ENCODE measurements at places on chromosomes 5 and 9.

GRCh38 chr5:90557391-90557790, 1.2 kb upstream of the ADGRV1 start:
- no peak for DNase-seq

DNA sequence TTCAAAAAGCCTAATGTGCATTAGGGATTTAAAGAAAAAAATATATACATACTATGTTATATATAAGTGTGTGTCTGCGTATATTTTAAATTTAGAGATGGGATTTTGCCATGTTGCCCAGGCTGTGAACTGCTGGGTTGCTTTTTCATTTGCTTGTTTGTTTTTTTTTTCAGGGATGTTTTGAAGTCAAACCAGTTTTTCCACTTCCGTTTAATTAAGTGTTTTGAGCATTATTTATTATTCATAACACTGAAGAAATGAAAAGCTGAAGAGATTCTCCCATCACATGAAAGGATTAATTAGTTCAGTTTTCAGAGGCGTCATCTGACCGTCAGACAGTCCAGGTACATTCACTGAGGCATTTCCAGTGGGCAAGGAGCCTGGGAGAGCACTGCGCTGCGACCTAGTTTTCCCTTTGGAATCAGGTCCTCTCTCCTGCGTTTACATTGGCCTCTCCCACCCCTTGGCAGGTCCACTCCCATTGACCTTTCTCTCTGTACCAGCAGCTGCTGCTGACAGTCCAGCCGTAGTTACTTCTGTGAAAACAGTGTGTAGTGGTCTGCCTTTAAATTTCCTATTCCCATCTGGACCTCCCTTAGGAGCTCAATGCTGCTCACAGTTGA, 26.0 kb downstream of the ARRDC3 start:
- DNase-seq = no peak

GRCh38 chr9:96027251-96028131, 152.0 kb downstream of the ERCC6L2 start:
- no peak for DNase-seq

- DNase-seq = no peak
Measured at GRCh38 chr9:106023455-106023854, 329.1 kb downstream of the TMEM38B start.

- DNase-seq = no peak
Measured at GRCh38 chr5:142870532-142871362, 100.6 kb downstream of the ARHGAP26 start.

DNA sequence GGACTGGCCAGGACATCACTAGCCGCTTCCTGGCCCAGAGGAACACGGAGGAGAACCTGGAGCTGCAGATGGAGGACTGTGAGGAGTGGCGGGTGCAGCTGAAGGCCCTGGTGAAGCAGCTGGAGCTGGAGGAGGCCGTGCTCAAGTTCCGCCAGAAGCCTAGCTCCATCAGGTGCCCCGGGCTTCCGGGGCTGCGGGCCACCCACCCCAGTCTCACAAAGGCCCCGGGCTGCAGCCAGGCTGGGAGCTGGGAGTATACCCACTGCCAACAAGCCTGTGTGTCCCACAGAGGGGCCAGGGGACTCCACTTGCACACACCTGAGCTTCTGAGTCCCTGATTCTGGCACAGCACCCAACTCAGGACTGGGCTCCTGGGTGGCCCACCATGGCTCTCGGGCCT, 1.7 kb upstream of the RABL6 start:
- DNase-seq = peak; percentile 25

GRCh38 chr5:93831449-93831848, 90.0 kb upstream of the POU5F2 start:
- no peak for DNase-seq

- no peak for DNase-seq
Measured at GRCh38 chr5:131413605-131414559, 150.0 kb downstream of the CDC42SE2 start.

- DNase-seq = no peak
Measured at GRCh38 chr5:135458921-135459331, 6.8 kb upstream of the TIFAB start.

DNA sequence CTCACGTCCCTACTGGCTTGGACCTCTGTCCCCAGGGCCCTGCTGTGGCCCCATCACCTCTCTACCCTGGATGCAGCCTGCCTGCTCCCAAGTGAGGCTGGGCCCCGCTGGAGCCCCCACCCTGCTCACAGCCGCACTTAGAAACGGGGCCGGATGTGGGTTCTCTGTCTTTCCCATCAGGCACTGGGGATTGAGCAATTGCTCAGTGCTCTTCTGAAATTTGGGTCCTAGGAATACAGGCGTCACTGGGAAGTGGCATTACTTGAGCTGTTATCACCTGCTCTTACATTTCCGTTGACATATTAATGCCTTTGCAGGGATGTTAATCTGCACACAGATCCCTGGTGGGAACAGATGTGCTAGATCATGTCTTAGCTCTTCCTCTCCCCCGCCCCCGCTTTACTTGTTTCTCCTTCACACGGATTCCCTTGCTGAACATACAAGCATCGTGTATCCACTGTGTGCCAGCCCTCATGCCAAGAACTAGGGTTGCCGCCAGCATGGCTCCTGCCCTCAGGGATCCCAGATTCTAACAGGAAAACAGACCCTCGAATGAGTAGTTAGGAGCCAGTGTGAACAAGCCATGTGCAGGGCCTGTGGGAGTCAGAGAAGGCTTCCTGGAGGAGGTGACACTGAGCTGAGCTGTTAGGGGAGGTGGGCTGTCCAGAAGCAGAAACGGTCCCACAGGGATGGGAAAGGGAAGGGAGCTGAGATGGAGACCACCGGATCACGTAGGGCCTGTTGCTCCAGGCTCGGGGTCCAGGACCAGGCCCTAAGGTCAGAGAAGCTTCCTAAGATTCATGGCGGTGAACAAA, 65.1 kb downstream of the NEK6 start:
- DNase-seq = no peak

- DNase-seq = no peak
Measured at GRCh38 chr5:19266791-19267190, 721.2 kb downstream of the CDH18 start.

GRCh38 chr5:139705655-139706587, 57.8 kb downstream of the CXXC5 start:
- no peak for DNase-seq

DNA sequence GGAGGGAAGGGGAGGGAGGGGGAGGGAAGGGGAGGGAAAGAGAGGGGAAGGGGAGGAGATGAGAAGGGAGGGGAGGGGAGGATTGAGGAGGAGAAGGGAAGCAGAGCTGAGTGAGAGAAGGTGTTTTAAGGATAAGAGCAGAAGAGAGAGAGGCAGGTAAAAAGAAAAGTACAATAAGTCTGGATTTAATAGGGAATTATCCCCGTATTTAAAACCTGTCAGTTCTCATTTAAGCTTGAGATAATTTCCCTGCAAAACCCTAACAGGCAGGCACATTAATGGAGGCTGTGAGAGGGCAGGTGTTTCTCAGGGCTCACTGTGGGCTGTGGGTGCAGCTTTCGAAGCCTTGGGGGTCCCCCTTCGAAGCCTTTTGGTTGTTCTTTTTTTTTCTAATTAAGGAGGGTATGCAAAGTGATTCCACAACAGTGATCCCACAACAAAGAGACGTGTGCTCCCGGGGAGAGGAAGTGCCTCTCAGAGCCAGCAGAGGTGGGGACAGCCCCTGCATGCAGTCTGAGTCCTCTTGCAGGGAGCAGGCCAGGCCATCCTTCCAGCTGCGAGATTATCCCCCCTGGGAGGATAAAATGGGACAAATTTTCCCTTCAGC, 317.9 kb upstream of the IRX1 start:
- DNase-seq = no peak

DNA sequence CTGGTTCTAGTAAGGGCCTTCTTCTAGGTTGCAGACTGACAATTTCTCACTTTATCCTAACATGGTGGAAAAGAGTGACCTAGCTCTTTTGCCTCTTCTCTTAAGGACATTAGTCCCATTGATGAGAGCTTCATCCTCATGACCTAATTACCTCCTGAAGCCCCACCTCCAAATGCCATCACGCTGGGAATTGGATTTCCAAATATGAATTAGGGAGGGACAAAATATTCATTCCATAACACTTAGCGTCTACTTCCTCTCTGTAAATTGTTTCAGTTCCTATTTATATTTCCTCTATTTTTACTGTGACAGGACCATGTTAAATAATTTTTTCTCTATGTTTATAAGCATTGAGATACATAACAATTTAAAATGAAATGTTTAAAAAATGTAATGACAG, 408.8 kb downstream of the CDH10 start:
- DNase-seq = no peak

DNA sequence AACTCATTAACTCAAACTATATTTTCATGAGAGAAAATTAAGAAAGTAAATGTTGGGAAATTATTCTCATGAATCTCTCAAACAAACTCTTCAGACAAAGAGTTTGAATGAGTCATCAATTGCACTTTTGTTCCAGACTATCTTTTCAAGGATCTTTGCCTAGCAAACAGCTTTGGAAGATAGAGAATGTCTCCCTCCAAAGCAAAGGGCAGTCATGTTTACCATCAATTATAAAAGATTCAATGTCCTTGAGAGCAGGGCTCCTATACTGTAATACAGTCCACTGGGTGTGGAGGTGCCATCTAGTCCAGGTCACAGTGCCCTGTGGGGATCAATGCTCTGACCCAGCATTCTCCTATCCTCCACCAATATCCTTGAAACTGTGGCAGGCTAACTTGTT, 1429.3 kb downstream of the EFNA5 start:
- no peak for DNase-seq

DNA sequence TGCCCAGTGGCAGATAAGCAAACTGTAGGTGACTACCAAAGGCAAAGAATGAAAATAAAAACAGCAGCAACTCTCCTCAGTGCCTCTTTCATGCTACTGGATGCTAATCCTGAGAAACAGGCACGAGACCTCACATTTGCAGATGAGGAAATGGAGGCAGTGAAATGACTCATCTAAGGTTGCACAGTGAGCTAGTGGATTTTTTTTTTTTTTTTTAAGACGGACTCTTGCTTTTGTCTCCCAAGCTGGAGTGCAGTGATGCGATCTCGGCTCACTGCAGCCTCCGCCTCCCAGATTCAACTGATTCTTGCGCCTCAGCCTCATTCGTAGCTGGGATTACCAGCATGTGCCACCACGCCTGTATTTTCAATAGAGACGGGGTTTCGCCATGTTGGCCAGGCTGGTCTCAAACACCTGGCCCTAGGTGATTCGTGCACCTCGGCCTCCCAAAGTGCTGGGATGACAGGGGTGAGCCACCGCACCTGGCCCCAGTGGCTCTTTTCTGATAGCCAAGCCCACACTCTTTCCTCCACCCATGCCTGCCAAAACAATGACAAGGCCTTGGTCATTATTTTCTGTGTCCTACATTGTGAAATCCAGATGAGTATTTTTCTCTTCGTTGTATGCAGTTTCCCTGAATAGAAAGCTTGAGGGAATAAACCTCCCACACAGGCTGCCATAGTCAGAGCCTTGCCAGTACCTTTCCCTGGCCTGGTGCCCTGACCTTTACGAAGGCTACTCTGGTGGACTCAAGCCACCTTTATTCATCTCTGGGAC, 19.2 kb downstream of the DOCK2 start:
- peak; percentile 51 for DNase-seq

GRCh38 chr5:158876263-158876942, 223.3 kb downstream of the EBF1 start:
- no peak for DNase-seq

DNA sequence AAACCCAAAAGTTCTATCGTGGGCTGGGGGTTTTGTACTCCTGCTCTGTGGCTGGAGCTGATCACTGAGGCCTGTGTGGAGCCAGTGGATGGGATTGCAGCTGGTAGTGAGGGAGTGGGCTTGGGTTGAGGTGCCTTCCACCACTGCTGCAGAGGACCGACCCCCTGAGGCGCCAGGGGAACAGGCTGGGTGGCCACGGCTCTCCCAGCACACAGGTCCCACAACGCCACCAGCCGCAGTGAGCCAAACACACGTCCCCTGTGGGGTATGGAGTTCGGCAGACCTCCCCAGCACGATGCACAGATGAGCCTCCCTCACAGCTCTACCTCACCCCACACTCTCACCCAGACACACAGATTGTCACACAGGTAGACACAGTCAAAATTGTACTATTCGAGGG, 109.1 kb downstream of the DAB2IP start:
- DNase-seq = no peak

DNA sequence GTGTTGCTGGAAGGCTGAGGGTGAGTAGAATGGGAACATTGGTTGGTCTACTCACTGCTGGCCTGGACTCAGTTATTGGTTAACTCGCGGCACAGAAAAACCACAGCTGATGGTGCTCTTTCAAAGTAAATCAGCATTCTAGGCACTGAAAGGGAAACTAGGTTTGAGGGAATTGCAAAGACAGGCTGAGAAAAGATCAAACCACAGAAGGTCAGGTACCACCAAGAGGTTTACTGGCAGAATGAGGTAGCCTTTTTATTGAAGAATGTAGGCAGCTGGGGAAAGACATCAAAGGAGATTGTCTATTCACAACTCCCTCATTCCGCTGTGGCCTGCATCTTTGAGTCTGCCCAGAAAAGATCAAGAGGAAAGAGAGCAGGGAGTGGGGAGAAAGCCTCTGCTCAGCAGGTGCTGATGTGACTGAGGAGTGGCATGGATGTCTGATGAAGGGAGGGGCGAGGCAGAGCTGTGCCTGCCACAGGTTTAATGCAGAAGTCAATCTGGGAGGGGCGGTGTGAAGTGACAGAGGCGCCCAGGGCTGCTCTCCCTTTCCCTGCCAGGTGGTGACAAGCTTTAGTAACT, 255.5 kb downstream of the MAN2A1 start:
- DNase-seq = no peak

DNA sequence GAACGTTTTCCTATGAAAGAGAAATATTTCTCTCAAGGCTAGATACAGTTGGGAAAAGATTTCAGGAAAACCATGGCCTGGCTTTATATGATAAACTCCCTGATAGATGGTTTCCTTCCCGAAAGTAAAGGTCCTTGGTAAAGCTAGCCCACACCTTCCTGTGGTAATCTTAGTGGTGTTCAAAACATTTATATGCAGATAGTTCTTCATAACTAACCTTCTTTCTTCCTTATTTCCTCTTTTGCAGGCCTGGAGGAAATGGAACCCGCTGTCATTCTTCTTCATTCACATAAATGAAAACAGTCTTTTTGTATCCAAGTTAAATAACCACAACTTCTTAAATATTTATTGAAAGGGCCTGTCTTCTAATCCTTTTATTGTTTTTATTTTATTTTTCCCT, 474.0 kb upstream of the ACTBL2 start:
- DNase-seq = no peak

DNA sequence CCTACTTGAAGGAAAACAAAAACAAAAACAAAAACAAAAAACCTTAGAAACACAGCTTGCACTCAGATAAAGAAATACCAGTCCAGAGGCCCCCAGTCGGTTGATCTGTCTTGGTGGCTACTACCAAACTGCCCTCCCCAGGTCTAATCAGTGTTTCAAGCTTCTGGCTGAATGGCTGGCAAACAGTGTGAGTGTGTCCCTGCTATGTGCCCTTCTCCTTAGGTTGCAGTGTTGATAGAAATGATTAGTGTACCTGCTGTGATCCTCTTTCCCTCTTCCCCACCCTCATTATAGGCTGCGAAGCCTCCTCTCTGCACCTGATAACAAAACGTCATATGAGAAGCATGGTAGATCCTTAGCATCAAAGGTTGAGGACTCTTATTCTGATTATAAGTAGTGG, 12.8 kb downstream of the NR4A3 start:
- DNase-seq = no peak

- DNase-seq = peak; percentile 75
Measured at GRCh38 chr5:143142596-143143435, 260.7 kb downstream of the NR3C1 start.

- no peak for DNase-seq
Measured at GRCh38 chr9:4799775-4800174, 7.0 kb downstream of the RCL1 start.

Data from Right ventricle myocardium superior (tissue), 1 donor.